ENCODE measurements at places on chromosomes 3 and 15.

GRCh38 chr3:46947981-46948791 is 28.4 kb downstream of the CCDC12 start:
- no peak for DNase-seq

DNA sequence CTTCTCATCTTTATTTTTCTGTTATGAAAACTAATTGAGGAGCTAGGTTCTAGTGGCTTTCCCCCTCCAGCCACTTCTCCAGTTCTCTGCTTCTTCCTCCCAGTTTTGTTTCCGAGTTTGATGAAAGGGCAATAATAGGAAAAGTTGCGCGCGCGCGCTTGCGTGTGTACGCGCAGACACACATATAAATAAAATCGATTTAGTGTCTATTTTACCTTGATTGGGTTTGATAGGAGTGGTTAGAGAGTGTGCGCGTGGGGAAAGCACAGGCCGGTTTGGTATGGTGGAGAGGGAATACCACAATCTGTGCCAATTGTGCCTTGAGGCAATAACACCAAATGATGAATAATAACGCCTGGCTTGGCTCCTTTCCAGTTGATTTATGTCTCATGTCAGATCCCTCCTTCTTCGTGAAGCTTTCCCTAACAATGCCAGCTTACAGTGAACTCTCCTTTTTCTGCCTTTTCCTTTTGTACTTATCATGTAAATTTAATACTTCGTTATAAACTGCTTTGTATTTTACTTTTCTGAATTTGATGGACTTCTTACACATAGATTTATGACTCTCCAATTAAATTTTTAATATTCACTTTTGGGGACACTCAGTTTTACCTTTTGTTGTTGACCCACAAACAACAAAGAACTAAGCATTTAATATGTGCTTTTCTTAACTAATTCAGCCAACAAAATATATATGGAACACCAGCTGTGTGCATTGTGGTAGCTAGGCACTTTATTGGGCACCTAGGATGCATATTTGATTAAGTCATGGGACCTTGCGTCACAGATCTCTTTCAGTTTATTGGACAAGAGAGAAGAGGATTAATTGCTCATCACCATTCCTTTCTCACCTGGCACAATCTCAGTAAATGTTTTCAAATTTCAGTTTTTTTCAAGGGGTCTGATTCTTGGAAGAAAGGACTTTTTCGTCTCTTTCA is 1.7 kb downstream of the TIPARP start:
- no peak for DNase-seq

GRCh38 chr3:41370307-41370706 is 171.0 kb downstream of the CTNNB1 start:
- DNase-seq = no peak

DNA sequence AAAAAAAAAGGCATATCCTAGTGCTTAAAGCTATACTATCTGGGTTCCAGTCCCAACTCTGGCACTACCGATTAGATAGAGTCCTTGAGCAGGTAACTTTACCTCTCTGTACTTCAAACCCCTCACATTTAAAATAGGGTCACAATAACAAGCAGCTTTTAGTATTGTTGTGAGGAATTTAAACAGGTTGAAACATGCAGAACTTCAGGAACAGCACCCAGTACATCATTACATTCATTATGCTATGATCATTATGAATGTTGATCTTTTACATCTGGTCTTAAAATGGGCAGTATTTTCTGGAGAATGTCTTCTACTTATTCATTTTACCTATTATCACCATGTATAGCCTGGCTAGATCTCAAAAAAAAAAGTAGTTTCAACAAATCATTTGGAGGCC is 176.1 kb upstream of the CCDC54 start:
- no peak for DNase-seq

DNA sequence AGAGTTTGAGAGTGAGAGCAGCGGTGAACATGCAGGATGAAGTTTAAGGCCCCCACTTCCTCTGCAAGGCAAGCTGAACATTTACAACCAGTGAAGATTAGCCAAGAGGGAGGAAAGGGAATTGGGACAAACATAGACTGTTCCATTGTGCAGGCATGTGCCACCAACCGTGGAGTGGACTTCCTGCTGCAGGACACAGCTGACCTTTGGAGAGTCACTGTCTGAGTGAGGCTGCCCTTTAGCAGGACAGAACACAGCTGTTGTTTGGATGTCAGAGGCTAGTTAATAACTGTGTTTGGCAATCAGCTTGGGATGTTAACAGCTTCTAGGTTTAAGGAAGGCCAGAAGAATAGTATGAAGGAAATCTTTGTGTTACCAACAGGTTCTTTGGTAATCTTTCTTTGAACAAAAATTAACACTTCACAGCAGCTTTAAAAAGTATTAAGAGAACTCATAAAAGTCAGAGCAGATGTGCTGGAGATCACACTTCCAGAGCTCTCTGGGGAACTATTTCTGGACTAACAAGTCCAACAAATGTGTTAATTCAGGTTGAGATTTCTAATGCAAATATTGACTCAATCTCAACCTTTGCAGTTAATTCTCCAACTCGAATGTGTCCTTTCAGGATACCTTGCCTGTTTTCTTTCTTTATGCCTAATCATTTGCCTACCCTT is 31.4 kb downstream of the CTDSPL start:
- no peak for DNase-seq

DNA sequence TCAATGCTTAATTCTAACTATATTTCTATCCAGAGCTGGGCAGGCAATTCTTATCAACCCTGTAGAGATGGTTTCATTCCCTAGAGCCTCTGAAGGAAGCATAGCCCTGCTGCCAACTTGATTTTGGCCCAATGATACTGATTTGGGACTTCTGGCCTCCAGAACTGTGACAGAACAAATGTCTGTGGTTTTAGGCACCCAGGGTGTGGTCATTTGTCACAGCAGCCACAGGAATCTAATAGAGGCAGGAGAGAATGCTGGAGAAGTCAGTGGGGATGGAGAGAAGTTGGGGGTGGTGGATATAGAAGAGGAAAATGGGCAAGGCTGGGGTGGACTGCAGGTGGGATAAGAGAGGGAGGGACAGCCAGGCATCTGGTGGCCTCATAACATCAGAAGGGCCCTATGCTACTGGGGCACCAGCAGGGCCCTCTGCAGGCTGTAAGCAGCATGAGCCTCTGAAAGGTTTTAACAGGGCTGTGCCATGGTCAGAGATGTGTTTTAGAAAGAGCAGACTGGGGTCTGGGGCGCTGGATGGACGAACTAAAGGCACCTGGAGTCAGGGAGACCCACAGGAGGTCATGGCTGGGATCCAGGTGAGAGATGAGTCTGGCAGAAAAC is 19.8 kb downstream of the MRPS11 start:
- DNase-seq = no peak

- no peak for DNase-seq
Measured at GRCh38 chr3:2947536-2947935, 162.6 kb downstream of the IL5RA start.

GRCh38 chr3:156356537-156357363 is 198.2 kb downstream of the SSR3 start:
- no peak for DNase-seq

DNA sequence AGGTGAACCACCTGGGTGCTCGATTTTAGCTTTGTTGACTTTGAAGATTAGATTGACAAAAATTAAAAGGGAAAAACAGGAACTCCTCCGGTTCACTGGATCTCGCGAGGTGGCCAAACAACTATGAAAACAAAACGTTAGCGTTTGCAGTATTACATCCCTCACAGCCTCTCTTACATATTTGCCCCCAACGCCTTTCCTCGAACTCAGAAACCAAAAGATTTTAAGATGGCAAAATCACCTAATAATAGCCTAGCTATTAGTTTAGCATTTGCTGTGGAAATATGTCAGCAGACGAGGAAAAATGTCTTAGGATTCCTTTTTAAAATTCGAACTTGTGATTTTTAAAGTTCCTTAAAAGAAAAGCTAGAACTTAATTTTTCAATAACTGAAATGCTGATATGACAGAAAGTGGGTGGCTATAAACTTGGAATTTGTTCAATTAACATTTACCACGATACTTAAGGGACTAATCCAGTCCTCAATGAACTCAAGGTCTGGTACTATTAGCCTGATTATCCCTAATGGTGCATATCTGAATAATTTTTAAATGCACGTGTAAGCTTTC is 491 bp upstream of the SENP7 start:
- peak; percentile 47 for DNase-seq
